Stimulated activated CD4-positive, alpha-beta T cell treated with anti-CD3 and anti-CD28 coated beads, Interleukin-2, amount 100 ng/mL, for 24 hours (primary cell): ENCODE measurements at places on chromosomes 7 and 10.

GRCh38 chr10:3398825-3399646, 226.5 kb upstream of the PITRM1 start:
- no peak for DNase-seq

GRCh38 chr7:35036361-35037171, 719 bp downstream of the DPY19L1 start:
- DNase-seq, result peak; percentile 53

DNA sequence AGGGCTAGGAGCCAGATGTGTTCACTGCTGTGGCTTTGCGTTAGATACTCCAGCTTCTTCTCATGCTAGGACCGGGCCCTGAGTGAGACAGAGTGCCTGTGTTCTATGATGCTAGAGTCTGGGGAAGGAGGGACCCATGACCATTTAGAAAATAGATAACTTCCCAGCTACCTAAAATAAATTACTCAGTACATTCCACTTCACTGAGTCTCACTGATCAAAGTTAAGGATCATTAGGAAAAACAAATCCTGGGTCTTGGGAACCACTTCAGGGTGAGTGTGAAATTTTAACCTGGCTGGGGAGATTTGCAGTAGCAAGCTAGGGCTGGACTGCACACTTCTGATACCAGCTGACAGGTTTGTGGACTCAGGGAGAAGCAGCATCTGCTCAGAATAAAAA, 138.1 kb downstream of the EMX2 start:
- no peak for DNase-seq

DNA sequence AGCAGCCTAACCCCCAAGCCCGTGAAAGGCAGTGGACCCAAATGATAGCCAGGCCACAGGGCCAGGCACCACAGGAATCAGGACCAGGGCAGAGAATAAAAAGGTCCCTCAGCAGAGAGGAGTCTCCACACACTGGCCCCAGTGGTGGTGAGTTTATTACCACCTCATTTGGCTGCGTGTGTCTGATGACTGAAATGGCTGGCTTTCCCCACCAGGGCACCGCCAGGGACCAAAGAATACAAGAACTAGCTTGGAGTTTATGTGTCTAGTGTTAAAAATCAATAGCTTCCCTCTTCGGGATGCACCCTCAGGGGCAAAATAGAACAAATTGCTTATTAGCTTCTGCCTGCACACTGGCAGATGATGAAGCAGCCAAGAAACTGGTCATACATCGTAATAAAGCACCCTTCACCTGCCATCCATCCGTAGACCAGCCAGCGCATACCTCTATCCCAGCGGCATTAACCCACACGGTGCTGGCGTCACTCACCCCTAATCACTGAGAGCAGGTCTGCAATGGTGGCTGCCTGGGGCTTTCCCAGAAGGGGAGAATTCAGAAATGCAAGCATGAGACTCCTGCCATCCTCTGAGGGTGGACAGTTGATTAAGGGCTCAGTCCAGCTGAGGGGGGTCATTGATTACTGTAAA, 223.7 kb upstream of the ZMIZ1 start:
- DNase-seq, result no peak

- peak; percentile 52 for DNase-seq
Measured at GRCh38 chr7:142385491-142386340, 127.9 kb upstream of the PRSS58 start.

DNA sequence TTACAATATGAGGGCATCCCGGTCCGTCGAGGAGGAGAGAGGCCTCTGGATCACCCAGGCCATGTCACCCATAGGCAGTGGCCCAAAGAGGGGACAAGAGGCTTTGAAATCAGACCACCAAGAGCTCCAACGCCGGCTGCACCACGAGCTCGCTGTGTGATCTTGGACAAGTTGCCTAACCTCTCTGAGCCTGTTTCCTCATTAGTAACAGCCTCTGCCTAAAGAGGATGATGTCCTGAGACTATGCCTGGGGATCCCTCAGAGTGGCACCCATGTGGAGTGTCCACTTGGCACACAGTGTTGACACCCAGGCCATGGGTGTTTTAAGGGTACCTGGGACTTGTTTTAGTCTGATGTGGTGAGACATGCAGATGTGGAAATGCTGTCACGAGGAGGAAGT, 50.8 kb downstream of the MICALL2 start:
- DNase-seq, result no peak

- no peak for DNase-seq
Measured at GRCh38 chr7:8103282-8103681, 134.7 kb downstream of the GLCCI1 start.

GRCh38 chr7:71595176-71595575, 463.2 kb downstream of the GALNT17 start:
- DNase-seq, result no peak

GRCh38 chr7:91041141-91041540, 223.1 kb upstream of the FZD1 start:
- no peak for DNase-seq

- DNase-seq, result no peak
Measured at GRCh38 chr10:52198540-52198939, 115.5 kb upstream of the DKK1 start.

DNA sequence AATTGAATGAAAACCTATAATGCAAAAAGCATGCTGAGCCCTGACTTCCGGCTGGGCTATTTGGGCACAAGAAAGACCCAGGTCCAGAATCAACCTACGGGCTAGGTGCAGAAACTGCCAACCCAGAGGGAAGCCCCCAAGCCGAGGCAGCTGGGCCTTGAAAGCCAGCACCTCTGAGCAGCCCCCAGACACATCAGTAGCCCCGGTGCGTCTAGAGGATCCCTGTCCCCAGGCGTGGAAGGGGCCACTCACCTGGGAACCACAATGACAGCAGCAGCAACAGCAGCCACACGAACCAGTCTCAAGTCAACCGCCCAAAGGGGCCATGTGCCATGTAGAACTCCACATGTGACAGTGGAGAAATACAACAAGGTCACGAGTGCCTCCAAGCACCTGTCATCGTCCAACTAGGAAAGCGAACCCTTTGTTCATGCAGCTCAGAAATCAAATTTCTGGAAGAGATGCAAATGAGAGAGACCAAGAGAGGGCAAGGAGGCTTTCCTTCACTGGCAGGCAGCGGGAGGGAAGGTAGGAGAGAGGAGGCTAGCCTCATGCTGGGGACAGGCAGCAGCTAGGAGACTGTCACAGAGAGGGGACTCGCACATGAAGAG, 57.5 kb upstream of the CHST15 start:
- DNase-seq, result no peak

GRCh38 chr7:147569116-147569913, 1021.3 kb upstream of the C7orf33 start:
- DNase-seq, result no peak

GRCh38 chr7:75039166-75039565, 34.4 kb downstream of the RCC1L start:
- DNase-seq, result no peak

GRCh38 chr7:152464312-152465118, 28.7 kb upstream of the KMT2C start:
- peak; percentile 78 for DNase-seq
